ENCODE measurements at places on chromosomes 7 and 10.

DNA sequence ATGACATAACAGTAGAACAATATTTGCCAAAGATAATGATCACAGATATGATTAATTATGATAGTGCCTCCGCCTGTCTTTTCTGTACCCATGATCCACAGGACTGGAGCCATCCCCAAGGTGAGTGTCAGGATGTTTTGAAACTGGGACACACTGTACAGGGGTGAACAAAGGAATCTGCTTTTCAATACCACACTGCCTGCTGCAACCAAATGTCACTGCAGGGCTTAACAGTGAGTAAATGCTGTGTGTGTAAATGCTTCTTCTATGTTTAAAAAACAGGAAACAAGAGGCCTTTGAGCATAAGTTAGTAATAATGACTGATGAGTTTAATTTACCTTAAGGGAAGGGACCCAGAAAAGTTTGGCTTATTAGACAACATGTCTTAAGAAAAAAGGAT, 65.2 kb downstream of the HBP1 start:
- DNase-seq: peak; percentile 21

GRCh38 chr10:76453332-76453731, 1021.9 kb downstream of the LRMDA start:
- DNase-seq: no peak

GRCh38 chr10:79097021-79097872, 28.5 kb downstream of the ZMIZ1 start:
- DNase-seq: no peak

DNA sequence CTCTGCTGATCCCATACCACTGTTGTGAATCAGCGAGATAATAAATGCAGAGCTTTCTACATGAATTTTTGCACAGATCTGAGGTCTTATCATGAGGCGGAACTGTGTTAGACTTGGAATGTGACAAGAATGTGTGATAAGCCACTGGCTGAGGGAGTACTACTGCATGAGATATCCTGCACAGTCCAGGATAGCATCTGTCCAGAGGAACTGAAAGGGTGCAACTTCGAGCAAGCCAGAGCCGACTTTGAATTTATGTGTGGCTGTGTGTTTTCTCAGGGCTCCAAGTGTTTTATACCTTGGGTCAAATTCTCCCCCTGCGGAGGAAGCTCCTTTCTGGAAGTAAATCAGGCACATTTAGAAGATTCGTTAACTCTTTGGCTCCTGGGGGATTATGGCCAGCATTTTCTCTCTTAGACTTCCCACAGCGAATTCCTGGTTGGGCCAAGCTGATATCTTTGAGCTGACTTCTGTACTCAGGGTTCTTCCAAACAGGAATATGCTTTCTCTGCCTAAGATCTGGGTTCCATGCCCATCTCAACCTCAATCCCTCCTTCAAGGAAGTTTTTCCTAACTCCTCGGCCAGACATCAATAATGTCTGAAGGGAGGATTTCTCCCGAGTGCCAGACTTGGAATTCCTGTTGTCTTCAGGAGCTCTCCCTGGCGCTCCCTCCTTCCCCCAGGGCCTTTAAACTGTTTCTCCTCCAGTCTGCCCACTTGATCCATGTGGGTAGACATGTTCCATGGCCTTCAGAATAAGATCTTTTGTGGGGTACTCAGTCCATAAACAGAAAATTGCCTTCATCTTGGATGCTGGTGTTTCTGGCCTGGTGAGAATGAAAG, 2.5 kb upstream of the MEST start:
- DNase-seq: no peak

GRCh38 chr10:54799506-54799905, 1.5 kb downstream of the PCDH15 start:
- DNase-seq: no peak

GRCh38 chr7:130921391-130922180, 187.6 kb upstream of the KLF14 start:
- DNase-seq: peak; percentile 47

GRCh38 chr10:14532473-14533251, 201.9 kb upstream of the FRMD4A start:
- DNase-seq: no peak

Data from cerebellar nuclear complex (tissue), 1 donor.